ENCODE measurements at places on chromosomes 6 and 20.

- DNase-seq = no peak
These were observed 82.6 kb upstream of the CCN6 start for GRCh38 chr6:111971181-111971841.

DNA sequence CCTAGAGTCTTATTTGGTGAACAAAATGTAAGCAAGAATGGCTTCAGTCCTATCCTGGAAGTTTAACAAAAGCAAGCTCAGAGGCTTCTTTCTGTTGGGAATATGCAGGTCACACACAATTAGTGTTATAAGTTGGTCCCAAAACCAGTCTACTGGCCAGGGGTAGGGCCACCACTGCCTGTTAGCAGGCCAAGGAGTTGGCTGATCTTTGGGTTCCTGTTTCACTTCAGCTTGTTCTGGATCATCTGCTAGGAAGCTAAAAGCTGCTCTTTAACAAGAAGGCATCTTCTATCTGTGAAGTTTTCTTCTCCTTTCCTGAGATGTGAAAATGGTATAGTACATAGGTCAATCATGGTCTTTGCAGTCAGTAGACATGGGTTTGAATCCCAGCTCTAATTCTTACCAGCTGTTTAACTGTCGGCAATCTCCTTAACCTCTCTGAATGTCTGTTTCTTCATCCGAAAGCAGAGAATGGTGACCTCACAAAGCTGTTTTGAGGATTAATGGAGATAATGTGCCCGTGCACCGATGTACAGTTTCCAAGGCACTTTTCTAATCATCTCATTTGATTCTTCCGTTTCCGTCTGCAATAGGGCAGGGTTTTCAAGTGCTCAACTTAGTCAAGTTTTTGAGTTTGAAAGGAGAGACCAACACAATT lies 271.2 kb upstream of the TAB2 start:
- DNase-seq = no peak

DNA sequence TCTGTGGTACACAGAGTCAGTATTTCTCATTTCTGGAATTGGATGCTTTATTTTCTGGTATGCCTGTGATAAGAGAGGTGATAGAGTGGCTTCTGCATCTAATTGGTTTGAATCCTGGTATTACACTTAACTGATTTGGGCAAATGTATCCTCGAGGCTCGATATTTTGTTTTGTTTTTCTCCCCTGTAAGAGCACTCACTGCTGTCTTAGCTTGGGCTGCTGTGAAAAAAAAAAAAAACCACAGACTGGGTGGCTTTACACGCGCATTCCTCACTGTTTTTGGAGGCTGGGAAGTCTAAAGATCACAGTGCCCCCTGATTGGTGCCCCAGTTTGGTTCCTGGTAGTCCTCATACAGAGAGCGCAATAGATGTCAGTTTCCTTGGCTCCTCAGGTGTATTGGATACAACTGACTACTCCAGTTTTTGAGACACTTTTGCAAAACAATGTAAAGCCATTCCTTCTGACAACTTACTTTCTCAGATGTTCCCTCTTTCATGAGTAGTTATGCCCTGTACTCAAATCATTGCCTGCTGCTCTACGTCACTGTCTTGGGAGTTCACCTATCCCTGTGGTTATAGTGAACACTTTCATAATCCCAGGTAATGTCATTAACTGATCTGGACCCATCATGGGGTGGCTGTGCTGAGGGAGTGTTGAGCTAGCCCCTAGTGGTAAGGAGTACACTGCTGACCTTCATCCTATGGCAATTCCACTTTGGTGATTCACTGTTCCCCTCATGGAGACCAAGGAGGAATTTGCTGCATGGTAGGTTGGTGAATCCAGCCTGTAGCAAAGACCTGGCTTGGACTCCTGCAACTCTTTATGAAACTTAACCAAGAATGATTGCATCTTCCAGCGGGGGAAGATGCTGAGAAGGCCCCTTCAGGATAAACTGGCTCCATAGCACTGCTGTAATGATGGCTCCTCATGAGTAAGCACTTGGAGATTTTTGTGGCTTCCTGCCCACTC lies 3.5 kb upstream of the ACAT2 start:
- DNase-seq = no peak

DNA sequence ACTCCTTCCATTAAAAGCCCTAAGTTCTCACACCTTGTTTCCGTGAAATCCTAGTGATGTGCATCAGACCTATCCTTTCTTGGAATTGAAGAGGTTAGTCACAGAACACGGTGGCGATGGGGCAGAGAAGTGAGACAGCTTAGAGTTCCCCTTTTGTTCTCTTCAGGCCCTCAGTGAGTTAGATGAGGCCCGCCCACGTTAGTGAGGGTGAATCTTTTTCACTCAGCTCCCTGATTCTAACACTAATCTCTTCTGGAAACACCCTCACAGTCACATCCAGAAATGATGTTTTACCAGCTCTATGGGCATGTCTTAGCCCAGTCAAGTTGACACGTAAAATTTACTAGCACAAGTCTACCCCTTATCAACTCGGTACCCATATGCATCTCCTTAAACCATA lies 172.7 kb upstream of the NOX3 start:
- no peak for DNase-seq

GRCh38 chr20:62498874-62499273 lies 23.1 kb upstream of the GATA5 start:
- no peak for DNase-seq

DNA sequence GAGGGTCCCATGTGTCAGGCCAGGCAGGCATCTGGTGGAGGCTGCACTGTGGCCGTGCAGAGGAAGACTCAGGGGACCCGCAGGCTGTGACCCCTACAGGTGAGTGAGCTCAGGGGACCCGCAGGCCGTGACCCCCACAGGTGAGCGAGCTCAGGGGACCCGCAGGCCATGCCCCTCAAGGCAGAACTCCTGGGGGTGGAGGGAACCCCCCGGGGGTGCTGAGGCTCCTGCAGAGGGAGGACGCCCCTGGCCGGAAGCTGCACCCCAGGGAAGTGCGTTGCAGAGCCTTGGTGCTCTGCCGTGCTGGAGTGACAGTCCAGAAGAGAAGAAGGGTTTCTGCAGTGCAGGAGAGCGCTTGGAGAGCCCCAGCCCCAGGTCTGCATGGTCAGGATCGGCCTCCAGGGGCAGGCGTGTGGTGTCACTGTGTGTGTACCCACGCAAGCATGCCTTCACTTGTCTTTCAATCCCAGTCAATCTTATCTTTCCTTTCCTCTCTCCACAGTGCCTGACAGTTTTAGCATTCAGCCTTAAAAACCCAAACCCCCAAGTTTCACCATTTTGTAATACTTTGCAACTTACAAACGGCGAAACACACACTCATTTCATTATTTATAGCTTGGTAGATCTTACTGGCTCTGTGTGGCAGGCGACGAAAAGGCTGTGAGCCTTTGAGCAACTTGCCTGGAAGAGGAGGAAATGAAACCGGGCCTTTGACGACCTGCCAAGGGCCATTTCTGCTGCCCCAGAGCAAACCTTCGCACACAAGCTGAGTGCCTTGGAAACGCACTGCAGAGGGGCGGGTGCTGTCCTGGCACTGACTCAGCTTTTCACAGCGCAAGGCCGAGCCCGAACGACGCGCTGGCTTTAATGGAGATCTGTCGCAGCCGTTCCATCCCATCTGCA lies 101.4 kb upstream of the AGPAT4 start:
- peak; percentile 40 for DNase-seq

GRCh38 chr6:79404677-79405076 lies 132.6 kb downstream of the LCA5 start:
- peak; percentile 16 for DNase-seq

DNA sequence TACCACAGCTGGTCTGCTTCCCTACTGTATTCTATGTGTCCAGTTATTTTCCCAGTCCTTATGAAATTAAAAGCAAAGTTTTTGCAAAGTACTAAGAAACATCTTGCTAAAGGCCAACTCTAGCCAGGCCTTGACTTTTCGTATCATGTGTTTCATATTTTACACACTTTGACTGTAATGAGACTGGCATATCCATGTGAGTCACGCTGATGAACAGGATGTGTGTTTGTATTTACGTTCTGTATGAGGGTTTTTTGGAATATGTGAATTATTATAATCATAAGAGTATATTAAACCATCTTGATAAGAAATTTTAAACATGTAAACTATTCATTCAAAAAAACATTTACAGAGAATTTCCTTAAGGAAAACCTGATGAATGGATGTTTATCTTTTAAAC lies 59.7 kb downstream of the EYA4 start:
- DNase-seq = no peak

DNA sequence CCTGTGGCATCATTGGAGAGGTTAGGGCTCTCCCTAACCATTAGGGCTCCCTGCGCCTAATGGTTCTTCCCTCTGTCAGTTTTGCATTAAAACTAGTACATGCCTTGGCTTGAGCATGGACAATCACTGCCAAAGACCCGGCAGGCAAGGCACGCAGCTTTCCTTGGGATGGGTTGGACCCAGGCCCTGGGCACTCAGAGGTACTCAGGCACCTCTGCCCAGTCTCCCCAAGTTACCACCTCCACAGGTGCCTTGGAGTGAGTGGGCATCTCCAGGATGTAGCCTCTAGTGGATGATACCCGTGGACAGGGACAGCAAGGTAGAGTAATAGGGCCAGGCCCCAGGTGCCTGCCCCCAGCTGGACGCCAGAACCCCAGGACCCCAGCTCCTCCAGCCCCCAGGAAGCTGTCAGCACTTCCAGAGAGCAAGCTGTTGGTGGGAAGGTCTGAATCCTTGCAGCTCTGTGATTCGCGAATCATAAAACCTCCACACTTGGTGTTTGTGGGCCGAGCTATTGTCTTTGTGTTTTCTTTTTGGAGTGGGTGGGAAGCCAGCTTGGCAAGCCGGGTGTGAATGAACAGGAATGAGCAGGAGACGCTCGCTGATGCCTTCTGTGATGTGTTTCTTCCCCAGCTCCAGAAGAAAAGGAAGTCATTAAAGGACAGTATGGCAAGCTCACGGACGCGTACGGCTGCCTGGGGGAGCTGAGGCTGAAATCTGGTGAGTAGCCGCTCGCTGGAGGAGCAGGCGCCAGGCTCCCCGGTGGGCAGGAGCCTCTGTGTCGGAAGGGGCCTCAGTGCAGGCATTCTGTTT lies 35.1 kb downstream of the SYNJ2 start:
- DNase-seq = no peak

- DNase-seq = peak; percentile 66
These were observed 21.4 kb upstream of the PREP start for GRCh38 chr6:105424175-105424783.

GRCh38 chr6:6975459-6976111 lies 132.2 kb upstream of the RREB1 start:
- DNase-seq = no peak

GRCh38 chr6:88650029-88650619 lies 313.3 kb downstream of the RNGTT start:
- DNase-seq = no peak

DNA sequence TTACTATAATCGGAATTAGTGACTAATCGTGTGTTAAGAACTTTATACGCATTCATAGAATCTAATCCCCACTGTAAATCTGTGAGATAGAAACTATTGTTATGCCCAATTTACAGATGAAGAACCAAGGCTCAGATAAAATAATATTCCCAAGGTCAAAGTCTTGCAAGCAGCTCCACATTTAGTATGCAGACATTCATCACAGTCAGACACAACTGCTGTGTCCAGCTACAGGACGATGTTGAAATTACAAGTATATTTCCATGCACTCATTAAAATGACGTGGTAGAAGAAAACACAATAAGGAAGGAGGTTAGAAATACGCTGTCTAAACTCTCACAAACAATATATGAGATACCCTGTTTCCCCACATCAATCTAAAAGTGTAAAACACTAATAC lies 82.5 kb downstream of the PREX1 start:
- DNase-seq = no peak

DNA sequence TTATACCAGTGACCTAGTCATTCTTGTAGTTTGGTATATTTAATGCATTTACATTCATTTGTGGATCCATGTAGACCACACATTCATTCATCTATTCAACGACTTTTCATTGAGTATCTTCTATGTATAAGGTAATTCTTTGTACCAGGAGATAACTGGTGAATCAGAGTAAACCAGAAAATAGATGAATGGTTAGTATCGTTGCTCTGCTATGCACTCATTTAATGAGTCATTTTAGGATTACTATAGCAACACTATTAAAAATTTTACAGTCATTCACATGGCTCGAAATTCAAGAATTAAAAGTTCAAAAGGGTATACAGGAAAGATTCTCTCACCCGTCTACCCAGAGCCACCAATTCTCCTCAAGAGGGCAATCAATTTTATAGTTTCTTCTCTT lies 26.8 kb downstream of the DOK5 start:
- no peak for DNase-seq

DNA sequence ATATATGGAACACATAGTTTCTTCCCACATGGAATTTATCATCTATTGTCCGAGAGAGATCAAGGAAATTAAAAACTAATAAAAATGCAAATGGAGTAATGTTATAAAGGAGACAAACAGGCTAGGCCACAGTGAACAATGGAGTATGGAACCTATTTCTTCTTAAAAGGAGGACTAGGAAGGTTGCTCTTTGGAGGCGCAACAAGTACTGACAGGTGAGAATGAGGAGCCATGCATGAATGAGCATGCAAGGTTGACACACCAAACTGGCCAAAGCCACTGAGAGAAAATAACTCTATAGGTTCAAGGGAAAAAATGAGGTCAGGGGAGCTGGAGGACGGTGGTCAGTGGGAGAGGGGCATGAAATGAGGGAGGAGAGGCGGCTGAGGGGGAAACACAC lies 40.9 kb downstream of the PSMB1 start:
- no peak for DNase-seq

DNA sequence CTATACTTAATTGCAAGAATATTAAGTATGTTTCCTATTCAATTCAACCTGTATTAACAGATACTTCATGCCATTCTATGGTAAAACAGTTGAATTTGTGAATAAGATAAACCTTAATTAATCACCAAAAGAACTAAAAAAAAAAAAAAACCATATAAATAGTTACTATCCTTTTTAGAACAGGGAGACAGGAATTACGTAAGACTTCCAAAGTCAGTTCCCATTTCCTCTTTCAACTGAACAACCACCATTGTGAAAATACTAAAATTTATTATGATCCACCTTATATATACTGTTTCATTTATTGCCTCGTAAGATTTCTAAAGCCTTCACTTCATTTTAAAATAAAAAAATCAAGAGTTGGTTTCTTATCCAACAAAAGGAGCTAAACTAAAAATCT lies 9.4 kb downstream of the CCNC start:
- DNase-seq = no peak

GRCh38 chr6:41664271-41664670 lies 26.0 kb downstream of the MDFI start:
- no peak for DNase-seq

GRCh38 chr6:113149511-113149910 lies 707.6 kb upstream of the MARCKS start:
- no peak for DNase-seq

GRCh38 chr20:10040070-10040975 lies 5.5 kb downstream of the ANKEF1 start:
- no peak for DNase-seq
